ENCODE measurements at places on chromosomes 12 and 14. TPM values are rescaled to one million over a fixed set of nuclear protein-coding genes. Genes with fewer than 3 reads are reported as not detected.
A peak's percentile ranks its signal among the peaks of the same experiment; 100 is the strongest.

The LIN7A gene
- total RNA-seq = not detected

The COX6A1 gene
- total RNA-seq = 495 TPM

GRCh38 chr14:104865631-104866441 lies 768 bp downstream of the CEP170B start:
- peak; percentile 62 for DNase-seq

GRCh38 chr12:132479291-132479690 lies 10.7 kb upstream of the FBRSL1 start:
- DNase-seq = no peak

- no peak for DNase-seq
These were observed 192.9 kb downstream of the NUAK1 start for GRCh38 chr12:105945880-105946279.

DNA sequence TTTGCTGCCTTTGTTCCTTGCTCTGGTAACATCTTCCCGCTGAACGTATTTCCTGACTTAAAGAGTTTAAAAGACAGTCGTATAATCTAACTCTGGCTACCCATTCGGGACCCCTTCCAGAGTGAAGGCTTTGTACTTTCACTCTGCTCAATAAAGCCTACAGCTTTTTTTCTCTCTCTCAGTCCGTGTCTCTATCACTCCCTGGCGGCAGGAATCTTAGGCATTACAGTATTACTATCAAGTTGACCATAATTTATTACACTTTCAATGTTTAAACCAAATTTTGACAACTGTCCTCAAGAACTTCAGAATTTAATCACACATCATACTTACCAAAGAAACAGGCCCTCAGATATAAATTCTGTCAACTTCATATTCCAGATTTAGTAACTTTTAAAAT lies 967.9 kb downstream of the FSCB start:
- no peak for DNase-seq

DNA sequence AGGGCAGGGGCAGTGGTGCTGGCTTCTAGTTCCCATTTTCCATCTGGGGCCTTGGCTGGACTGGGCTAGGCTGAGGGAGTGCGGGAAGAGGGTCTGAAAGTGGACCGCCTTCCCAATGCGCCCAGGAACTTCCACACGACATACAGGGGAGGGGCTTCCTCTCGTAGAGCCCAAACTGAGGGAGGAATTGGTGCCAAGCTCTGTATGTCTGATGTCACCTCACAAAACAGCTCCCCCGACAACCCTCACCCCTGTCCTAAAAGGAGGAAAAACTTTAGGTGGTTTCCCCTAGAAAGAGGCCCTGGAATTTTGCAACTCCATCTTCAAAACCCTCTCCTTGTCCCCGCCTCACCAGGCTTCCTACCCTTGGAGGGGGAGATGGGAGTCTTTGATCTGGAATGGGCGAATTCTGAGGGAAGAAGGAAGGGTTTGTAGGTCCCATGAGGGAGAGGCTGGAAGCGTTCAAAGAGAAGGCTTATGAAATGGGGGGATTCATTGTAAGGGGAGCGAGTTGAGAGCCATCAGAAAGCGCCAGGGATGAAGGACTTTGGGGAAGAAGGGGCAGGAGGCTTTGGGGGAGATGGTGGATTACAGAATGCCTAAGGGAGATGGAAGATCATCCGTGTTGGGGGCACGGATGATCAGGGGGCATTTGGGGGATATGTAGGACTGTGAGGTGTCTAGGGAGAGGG lies 844 bp downstream of the GLTP start:
- DNase-seq = no peak

DNA sequence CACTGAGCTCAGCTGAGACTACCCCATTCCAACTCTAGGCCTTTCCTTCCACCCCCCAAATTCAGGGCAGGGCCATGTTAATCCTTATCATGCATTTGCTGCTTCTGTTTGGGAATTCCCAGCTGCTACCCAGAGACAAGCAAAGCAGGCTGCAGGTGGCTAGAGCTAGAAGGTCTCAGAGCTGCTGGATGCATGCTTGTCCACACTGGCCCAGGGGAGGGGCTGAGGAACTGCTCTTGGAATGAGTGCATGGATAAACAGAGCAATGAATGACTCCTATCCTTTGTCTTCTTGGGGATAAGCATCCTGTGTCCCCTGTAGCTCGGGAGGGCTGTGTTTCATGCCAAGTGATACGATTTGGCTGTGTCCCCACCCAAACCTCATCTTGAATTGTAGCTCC lies 136.8 kb upstream of the NOS1 start:
- DNase-seq = no peak

GRCh38 chr14:100402631-100403030 lies 79.5 kb downstream of the SLC25A47 start:
- no peak for DNase-seq

DNA sequence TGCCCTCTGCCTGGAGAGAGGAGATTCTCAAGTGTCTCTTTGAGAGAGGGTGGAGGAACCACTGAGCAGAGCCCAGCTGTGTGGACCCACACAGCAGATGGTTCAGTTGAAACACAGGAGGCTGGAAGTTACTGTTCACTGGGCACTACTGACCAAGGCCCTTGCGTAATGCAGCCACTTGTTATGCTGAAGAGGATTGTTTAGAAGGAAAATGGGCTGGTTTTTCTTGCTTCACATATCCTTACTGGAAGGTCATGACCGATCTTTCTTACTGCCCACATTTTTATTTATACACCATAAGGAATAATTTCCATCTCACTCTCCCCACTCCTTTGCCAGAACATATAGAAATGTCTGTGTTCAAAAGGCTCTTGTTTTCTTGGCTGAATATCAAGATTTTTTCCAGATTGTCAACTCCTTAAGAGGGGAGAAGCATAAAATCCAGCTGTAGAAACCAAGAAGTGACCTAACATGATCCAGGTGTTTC lies 375.1 kb upstream of the DDHD1 start:
- no peak for DNase-seq

- DNase-seq = peak; percentile 48
These were observed 1.7 kb downstream of the ARHGAP5 start for GRCh38 chr14:32078858-32079216.

DNA sequence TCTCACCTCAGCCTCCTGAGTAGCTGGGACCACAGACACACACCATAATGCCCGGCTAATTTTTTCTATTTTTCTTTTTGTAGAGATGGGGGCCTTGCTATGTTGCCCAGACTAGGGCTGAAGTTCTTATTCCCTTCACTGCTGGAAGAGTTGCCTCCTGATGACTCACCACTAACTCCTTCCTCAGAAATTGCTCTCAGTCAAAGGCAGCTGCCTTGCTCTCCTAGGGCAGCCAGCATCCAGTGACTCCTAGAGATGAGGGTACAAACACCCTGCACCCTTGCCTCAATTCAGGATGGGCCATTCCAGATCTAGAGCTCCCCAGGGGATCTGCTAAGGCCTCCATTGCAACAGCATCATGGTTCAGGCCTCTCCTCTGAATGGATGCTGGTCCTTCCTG lies 54.0 kb upstream of the RASSF8 start:
- DNase-seq = no peak

- no peak for DNase-seq
These were observed 69.3 kb downstream of the HECTD1 start for GRCh38 chr14:31138301-31138700.

DNA sequence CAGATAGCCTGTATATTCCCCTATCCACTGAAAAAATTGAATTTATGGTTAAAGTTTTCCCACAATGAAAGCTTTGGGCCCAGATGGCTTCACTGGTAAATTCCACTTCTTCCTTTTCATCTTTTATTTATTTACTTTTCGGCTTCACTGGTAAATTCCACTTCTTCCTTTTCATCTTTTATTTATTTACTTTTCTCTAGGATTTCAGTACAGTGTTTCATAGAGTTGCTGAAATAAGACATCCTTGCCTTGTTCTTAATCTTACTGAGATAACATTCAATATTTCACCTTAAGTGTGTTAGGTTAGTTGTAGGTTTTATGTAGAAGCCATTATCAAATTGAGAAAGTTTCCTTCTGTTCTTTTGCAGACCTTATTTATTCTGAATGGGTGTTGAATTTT lies 18.9 kb upstream of the KLRG1 start:
- DNase-seq = no peak
